ENCODE measurements at places on chromosomes 12 and 14.

DNA sequence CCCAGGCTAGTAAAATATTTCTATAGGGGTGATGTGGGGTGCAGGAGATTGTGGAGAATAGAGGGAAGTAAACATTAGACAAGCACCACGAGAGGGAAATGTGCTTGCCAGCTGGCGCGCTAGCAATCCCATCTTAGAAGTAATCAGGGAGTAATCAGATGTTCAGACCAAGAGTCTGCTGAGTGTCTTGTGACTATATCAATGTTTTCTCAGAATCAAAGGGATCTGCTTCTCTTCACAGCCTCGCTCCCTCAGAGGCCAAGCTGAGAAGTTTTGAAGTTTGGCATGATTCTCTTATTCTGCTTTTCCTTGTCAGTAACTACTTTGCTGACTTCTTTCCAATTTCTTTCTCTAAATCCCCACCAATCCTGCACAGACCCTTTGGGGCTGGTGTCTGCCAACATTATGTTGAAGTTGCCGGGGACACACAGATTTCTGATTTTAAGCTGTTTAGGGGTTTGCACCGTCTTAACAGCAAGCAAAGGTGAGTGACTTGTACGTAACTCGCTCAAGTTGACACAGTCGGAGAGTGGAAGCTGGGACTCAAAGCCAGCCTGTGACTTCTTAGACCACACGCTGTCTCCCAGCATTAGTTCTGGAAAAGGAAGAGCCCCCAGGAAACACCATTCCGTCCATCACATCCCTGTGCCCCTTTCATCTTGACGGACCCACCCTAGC is 22.0 kb upstream of the TSPAN9 start:
- DNase-seq, result no peak

DNA sequence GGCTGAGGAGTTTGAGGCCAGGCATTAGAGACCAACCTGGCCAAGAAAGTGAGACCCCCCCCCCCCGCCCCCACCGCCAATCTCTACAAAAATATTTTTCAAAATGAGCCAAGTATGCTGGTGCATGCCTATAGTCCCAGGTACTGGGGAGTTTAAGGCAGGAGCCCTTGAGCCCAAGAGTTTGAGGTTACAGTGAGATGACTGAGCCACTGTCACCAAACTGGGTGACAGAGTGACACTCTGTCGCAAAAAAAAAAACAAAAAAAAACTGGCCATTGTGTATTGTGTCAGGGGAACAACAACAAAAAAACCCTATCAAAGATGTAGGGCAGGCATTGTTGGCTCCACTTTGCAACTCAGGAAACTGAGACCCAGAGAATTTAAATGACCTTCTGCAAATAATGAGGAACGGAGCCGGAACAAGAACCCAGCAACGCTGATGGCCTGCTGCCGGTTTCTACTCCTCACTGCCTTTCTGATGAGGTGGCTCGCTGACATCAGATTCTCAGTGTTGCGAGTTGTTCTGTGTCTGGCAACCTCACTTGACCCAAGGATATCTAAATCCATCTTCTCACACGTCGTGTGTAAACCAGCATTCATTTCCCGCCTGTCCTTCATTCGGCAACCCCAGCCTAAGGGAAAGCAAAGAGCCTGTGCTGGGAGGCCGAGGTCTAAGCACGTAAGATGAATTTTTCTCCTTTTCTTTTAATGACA is 195.2 kb upstream of the CRY1 start:
- no peak for DNase-seq

DNA sequence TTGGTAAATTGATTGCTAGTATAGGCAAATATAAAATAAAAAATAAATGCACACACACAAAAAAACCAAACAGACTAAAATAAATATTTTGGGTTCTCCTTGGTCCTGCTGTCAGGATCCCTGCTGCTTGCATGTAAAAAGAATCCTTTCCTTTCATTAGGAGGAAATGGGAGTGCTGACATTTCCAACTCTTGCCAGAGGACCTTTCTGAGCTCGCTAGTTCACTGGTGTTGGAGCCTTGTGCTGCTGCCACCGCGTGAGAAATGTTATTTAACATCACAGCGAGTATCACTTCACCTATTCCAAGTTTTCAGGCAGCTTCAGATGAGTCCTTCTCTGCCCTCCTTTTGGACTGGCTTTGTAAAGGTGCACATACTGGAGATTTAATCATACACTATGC is 358.9 kb downstream of the NPAS3 start:
- no peak for DNase-seq

GRCh38 chr12:121184425-121184824 is 25.5 kb upstream of the P2RX4 start:
- no peak for DNase-seq

DNA sequence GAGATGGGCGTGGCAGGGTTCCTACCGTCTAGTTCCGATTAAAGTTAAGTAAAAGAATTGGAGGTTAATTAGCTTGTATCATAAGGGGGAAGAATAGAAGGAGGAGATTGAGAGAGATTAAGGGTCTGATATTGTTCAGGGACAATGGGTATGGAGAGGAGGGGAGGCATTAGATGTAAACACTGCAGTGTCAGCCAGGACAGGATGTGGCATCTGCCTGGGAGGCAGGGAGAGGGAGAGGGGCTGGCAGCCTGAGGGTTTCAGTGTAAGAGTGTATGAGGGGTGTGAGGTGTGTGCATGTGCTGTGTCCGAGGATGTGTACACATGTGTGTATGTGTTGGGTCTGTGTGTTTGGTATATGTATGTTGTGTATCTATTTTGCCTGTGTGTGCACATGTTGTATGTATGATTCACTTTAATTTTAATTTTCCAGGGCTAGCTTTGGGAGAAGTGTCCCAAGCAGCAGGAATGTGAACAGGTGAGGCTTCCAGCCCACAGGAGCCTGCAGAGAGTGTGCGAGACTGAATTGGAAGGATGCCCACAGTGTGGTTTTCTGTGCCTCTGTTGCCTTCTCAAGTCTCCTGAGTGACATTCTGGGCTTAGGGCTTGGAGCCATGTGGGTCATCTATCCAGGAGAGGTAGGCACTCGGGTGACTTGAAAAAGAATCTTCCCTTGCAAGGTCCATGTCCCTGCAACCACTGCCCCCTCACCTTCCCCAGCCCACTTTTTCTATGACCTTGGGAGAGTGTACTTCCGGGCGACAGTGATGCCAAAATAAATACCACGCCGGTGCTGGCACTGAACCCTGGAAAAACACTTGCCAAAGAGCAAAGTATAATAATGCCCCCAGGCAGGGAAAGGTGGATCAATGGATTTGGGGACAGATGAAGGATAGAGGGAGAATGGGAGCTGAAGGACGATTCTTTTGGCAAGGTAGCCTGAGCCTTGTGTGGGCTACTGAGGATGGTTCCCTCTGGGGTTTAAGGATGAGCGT is 36.8 kb upstream of the DCD start:
- DNase-seq, result no peak

GRCh38 chr12:52356031-52356761 is 11.1 kb downstream of the KRT85 start:
- DNase-seq, result no peak

GRCh38 chr12:64691795-64692583 is 67.2 kb downstream of the GNS start:
- DNase-seq, result no peak

GRCh38 chr14:26400373-26400772 is 197.5 kb downstream of the NOVA1 start:
- no peak for DNase-seq

- DNase-seq, result no peak
These were observed 127.9 kb downstream of the MYRFL start for GRCh38 chr12:69952890-69953289.

GRCh38 chr14:89702876-89703200 is 251.7 kb downstream of the EFCAB11 start:
- no peak for DNase-seq

DNA sequence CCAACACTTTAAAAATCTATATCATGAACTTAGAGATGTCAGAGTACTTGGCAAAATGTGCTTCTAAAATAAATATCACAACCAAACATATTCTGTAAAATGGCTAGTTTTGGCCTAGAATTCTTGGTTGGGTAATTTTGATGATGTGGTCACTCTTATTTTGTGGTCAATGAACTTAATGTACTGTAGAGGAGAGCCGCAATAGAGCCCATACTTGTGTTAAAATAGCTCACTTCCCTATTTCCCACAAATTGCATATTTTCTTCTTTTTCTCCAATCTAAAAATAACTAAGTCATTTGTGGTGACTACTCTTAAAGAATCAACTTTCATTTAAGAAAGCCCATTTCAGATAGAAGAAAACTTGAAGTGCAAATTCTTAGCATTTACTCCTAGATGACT is 619.4 kb downstream of the CCER1 start:
- DNase-seq, result no peak

GRCh38 chr12:114835031-114835430 is 151.1 kb upstream of the TBX3 start:
- DNase-seq, result no peak

DNA sequence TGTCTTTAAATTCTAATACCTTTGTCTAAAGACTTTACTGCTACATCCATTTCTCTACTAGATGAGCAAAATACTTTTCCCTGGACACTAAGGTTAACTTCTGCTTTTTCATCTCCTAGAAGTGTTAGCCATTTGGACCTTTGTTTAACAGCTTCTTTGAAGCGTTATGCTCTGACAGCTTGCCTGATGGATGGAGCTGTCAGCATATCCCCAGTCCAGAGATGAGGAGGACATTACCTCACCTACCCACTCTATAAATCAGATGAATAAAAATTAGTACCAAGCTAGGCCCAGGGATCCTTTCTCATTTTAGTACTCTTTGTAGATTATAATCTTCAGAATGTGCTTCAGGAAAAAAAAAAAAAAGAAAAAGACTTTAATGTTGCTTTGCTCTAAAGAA is 222.7 kb downstream of the PELI2 start:
- DNase-seq, result no peak

DNA sequence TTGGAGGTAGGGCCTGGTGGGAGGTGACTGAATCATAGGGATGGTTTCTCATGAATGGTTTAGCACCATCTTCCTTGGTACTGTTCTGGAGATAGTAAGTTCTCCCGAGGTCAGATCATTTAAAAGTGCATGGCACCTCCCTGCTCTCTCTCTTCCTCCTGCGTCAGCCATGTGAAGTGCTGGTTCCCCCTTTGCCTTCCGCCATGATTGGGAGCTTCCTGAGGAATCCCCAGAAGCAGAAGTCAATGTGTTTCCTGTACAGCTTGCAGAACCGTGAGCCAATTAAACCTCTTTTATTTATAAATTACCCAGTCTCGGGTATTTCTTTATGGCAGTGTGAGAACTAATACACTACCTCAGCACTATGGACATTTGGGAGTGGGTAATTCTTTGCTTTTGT is 4.8 kb upstream of the LGMN start:
- no peak for DNase-seq

DNA sequence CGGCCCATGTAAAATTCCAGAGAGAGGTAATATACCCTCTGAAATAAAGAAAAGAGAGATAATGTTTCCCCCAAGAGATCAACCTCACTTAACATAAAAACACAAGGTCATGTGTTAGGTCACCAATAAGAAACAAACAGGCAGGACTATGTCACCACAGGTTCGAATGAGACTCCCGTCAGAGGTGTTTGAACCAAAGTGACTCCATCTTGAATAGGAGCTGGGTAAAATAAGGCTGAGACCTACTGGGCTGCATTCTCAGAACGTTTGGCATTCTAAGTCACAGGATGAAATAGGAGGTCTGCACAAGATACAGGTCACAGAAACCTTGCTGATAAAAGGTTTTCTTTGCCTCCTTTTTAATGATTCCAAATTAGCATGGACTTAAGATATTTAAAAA is 6.5 kb downstream of the PYGL start:
- no peak for DNase-seq

DNA sequence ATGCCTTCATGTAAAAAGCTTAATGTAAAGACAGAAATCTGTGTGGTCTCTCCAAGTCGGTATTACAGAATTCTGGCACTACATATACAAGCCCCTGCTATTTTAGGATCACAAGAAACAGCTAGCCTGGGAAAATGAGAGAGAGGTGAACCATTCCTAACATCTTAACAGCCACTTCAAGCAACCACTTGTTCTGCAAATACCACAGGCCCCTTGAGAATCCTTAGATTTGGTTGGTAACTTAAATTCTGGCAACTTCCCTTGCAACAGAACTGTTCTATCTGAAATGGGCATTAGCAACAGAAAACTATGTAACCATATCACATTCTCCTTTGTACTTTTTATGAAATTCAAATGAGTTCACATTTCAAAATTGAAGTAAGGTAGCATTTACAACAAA is 68.5 kb downstream of the SPPL3 start:
- no peak for DNase-seq

GRCh38 chr14:89473569-89473968 is 56.5 kb upstream of the FOXN3 start:
- DNase-seq, result no peak

DNA sequence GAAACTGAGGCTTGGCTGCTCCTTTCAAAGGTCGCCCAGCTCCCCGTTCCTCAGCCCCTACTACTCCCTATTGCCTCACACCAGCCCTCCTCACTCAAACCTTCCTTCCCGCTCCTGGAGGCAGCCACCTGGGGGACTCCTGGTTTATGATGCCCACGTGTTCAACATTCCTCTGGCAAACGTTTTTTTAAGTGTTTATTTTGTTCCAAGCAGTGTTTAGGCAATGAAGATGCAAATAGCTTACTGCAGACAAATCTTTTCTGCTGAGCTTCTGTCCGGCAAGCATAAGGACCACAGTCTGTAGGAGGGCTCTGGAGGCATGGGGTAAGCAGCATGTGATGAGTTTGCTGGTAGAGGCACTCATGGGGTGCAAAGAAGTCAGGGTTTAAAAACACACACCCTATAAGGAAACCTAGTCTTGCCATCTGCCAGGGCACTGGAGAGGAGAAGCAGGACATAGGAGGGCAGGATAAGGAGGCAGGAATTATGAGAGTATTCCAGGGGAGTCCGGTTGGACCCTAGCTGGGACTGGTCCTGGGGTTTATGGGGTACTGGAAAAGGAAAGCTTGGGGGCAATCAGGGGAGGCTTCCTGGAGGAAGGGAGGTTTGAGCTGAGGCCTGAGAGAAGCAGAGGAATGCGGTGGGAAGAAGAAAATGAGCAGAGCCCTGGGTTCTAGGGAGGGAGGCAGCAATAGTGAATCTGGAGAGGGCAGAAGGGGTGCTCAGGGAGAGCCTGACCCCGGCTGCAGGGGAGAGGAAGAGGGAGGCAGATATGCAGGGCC is 123.3 kb downstream of the NCOR2 start:
- DNase-seq, result no peak

DNA sequence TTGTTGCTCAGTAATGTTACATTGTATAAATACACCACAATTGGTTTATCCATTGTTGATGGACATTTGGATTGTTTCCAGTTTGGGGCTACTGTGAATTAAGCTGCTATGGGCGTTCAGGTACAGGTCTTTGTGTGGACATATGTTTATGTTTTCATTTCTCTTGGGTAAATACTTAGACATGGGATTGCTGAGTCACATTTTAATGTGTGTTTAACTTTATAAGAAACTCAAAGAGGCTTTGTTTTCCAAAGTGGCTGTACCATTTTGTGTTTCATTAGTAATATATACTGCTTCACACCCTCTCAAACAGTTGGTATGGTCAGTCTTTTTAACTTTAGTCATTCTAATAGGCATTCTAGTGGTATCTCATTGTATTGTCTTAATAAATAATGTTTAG is 225.0 kb downstream of the SPTSSA start:
- no peak for DNase-seq
